Activated CD4-positive, alpha-beta T cell treated with anti-CD3 and anti-CD28 coated beads, Interleukin-2, Interleukin-6, amounts not matched to agents 100 ng/mL and 50 ng/mL, durations not matched to agents 16 hours and 8 hours (primary cell): ENCODE measurements at places on chromosomes 3 and 15.

GRCh38 chr3:53287131-53287629 lies 31.4 kb upstream of the TKT start:
- DNase-seq: no peak

GRCh38 chr15:51089699-51090453 lies 4.8 kb downstream of the TNFAIP8L3 start:
- no peak for DNase-seq

DNA sequence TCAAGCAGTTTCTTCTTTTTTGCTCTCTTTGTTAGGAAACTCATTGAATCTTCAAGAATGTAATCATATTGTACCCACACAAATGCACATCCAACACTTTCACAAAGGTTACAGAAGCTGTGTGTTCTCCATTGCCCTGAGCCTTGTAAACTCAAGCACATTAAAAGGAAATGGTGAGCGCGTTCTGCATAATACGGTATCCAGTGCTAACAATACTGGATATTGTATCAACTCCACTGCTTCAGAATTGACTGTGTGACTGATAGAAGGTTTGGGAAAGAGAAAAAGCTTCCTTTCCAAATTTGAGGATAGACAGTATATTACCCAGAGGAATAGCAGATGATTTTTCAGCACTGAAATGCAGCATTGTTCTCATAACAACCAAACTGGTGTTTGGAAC lies 268.9 kb upstream of the RBMS3 start:
- DNase-seq: no peak

GRCh38 chr3:127265581-127265981 lies 22.3 kb downstream of the PRR20G start:
- no peak for DNase-seq

- no peak for DNase-seq
These were observed 1272.5 kb downstream of the ROBO1 start for GRCh38 chr3:78495301-78495700.

- no peak for DNase-seq
These were observed 16.0 kb upstream of the PTX3 start for GRCh38 chr3:157420606-157421130.

GRCh38 chr15:35014241-35014640 lies 26.2 kb upstream of the ZNF770 start:
- no peak for DNase-seq

- DNase-seq: no peak
These were observed 223.7 kb downstream of the PDZRN3 start for GRCh38 chr3:73401059-73401458.

- no peak for DNase-seq
These were observed 420.4 kb upstream of the SEMA6D start for GRCh38 chr15:47296881-47297280.

DNA sequence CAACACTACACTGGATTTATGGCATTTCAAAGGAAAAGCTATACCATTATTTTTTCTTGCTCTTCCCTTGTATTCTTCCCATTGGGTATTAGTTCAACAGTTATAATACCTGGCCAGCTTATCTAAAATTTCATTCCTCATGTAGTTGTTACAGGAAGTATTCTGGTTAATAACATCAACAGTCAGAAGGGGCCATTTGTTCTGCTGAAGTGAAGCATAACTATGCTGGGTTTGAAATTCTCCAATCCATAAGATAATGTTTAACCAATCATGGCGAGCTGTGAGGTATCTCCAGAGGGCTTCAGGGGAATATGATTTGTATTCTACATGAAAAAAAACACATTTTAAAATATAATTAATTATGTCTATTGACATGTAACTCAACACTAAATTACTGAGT lies 43.4 kb downstream of the SPG11 start:
- no peak for DNase-seq

GRCh38 chr3:196997311-196997710 lies 28.7 kb upstream of the PIGZ start:
- no peak for DNase-seq

DNA sequence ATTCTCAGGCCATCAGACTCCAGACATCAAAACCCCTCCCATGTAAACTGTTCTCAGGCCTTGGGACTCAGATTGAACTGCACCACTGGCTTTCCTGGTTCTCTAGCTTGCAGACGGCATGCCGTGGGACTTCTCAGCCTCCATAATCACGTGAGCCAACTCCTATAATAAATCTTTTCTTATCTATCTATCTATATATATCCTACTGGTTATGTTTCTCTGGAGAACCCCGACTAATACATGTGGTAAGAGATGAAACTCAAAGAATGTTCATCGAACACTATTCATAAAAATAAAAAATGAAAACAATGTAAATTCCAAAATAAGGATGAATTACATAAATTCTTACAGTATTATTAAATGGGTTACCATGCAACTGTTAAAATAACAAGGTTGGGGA lies 84.5 kb upstream of the NTRK3 start:
- DNase-seq: no peak

GRCh38 chr3:51938780-51939425 lies 2.8 kb downstream of the RRP9 start:
- DNase-seq: no peak

DNA sequence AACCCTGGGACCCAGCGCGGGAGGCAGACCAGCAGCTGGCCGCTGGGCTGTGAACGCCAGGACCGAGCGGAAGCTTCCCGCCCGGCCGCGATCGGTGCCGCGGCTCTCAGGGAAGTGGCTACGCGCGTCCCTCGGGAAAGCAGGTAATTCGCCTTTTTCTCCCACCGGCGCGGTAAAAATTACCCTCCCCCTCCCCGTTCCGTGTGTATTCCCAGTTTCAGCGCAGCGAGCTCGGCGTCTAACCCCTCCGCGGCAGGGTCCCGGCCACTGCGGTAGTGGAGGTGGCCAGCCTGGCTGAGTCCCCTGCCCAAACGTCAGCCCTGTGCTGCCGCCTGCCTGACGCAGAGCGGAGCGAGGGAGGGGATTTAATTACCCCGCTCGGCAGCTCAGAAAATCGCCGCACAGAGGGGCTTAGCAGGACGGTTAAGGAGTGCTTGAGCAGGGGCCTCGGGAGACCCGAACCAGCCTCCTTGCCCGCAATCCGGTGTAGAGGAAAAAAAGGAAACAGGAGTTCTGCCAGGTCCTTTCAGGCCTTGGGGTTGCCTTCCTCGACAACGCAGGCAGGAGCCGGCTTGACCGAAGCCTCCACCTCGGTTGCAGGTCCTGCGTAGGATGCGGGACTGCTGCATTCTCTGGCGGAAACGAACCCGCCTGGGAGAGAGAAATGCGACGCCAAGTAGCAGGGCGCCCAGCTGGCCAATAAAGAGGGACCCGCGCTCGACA lies 2.9 kb downstream of the GATA2 start:
- DNase-seq: no peak

DNA sequence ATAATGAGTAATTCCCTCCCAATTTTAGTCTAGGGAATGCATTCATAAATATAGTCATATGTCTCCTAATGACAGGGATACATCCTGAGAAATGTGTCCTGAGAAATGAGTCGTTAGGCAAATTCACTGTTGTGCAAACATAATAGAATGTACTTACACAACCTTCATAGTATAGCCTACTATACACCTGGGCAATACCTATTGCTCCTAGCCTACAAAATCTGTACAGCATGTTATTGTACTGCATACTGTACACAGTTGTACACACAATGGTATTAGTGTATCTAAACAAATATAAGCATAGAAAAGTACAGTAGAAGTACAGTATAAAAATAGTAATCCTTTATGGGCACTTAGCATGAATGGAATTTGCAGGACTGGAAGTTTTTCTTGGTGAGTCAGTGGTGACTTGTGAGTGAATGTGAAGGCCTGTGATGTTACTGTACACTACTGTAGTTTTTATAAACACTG lies 6.6 kb downstream of the DTWD1 start:
- DNase-seq: no peak

GRCh38 chr3:123267821-123268220 lies 66.1 kb downstream of the SEC22A start:
- no peak for DNase-seq

DNA sequence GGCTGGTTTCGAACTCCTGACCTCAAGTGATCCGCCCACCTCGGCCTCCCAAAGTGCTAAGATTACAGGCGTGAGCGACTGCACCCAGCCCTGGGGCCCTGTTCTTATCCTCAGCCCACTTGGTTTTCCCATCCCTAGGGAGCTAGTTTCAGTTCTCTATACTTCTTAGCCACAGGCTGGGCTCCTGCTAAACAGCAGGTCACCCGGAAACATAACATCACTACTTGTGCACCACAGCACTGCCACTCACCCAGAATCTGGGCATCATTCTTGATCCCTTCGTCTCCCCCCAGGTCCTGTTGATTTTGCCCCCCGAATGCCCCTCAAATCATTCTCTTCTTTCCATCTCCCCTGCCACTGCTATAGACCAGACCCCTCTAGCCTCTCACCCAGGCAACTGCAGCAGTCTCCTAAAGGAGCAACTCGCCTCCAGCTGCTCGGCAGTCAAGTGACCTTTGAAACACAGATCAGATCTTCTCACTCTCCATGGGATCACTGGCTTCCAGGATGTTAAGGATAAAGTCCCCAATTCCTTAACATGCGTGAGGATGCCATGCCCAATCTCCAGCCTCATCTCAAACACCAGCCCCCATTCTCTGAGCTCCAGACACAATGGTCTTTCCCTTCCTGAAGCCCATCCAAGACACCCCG lies 5.6 kb upstream of the AP3S2 start:
- DNase-seq: no peak

DNA sequence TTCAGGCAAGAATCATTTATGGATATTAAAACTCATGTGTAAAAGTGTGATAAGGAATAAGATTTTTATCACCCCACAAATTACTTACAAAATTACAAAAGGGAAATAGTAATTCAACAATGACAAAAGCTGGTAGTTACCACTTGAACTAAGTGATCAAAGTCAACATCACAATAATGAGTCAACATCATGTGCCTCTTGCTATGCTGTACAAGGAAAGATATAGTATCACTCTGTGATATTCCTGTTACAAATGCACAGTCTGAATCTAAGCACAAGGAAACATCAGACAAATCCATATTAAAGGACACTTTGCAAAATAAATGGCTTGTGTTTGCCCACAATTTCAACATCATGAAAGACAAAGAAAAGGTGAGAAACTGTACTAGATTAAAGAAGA lies 90.5 kb upstream of the PLCL2 start:
- DNase-seq: no peak

DNA sequence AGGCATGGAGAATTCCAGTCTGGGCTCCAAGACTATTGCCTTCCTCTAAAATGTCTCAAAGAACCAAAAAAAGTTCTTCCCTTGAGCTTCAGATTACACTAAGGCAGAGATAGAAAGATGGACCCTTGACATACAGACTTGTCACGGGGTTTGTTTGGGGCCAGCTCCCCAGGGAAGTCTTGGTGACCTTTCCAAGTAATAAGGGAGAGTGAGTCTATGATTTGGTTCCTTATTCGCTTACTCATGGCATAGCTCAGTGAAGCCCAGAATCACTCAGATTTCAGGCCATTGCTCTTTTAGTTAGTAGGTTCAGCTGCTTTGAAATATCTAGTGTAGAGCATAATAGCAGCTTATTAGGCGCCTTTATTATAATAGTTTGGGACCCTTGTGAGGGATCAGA lies 90.3 kb downstream of the PLCL2 start:
- DNase-seq: no peak

DNA sequence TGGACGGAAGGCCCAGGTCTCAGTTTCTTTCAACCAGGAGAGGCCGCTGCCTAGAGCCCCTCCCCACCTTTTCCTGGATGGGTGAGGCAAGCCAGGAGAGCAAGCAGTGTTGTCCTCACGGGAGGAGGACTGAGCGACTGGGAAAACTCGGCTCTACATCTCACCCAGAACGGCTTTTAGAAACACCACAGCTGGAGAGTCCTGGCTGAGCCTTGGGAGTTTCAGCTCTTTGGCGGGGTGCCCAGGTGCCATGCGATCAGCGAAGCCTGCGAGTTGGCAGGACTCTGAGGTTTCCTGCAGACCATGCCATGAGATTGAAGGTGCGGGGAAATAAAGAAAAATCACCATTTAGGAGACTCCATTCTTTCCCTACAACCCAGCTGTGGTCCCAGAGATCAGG lies 26.0 kb downstream of the PPCDC start:
- DNase-seq: no peak

DNA sequence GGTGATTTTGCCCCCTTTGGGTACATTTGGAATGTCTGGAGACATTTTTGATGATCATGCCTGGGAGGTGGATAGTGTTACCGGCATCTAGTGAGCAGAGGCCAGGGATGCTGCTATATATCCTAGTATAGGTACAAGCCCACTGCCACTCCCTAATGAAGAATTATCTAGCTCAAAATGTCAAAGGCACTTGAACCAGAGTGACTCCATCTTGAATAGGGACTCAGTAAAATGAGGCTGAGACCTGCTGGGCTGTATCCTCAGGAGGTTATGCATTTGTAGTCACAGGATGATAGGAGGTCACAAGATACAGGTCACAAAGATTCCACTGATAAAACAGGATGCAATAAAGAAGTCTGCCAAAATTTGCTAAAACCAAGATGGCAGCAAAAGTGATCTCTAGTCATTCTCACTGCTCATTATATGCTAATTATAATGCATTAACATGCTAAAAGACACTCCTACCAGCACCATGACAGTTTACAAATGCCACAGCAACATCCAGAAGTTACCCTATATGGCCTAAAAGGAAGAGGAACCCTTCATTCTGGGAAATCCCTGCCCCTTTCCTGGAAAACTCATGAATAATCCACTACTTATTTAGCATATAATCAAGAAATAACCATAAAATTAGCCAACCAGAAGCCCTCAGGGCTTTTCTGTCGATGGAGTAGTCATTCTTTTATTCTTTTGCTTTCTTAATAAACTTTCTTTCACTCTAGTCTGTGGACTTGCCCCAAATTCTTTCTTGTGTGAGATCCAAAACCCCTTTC lies 40.0 kb upstream of the FAM3D start:
- DNase-seq: no peak

DNA sequence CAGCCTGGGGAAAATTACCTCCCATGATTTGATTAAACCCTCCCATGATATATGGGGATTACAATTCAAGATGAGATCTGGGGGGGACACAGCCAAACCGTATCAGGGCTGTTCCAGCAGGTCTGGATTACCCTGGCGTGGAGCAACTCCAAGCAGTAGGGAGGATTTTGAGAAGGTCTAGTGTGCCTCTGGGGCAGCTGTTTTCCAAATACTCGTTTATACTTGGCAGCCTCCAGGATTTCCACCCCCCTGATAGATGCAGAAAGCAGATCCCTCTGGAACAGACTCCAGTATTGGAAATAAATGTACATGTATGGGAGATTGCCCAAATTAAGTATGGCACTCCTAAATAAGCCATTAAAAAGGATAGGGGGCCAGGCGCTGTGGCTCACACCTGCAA lies 7.7 kb upstream of the IRAK2 start:
- DNase-seq: no peak

DNA sequence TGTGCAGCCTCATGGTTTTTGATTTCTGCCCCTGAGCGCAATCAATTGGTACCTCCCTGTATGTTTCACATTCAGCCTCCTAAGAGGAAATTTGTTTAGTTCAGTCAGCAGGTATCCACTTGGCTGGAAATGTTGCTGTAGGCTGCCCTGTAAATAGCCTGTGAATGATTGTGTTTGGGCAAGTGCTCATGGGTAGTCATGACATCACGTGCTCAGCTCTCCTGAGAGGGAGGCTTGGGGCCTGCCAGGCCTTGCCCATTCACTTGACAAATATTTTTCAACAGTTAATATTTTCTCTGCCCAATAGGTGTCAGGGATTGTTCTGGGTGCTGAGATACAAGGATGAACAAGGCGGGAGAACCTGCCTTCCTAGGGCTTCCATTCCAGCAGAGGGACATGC lies 13.3 kb downstream of the HRH1 start:
- DNase-seq: no peak

- DNase-seq: no peak
These were observed 10.9 kb upstream of the AADACL2 start for GRCh38 chr3:151722856-151723255.

- DNase-seq: no peak
These were observed 101.4 kb upstream of the LRIG1 start for GRCh38 chr3:66602237-66602636.
